ENCODE measurements at places on chromosomes 12 and 14.

GRCh38 chr12:6765048-6765633 is 1.0 kb upstream of the PTMS start:
- no peak for DNase-seq

- DNase-seq, result no peak
Measured at GRCh38 chr12:107511292-107511691, 174.3 kb upstream of the PWP1 start.

DNA sequence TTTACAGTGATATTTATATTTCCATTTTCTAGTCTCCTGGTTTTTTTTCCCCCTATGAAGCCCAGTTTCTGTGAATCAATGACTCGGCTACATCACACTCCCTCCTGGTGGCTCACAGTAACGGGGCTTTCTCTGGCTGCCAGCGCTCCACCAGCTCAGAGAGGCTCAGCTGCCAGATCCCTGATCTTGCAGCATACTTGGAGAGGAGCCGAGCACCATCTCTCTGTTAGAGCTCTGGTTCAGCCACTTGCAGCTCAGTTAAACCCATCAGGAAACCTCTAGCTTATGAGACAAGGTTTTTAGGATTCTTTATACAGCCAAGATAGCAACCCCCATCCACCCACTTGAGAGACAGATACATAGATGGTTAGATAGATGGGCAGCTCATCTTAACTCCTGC is 74.6 kb downstream of the CIT start:
- no peak for DNase-seq

DNA sequence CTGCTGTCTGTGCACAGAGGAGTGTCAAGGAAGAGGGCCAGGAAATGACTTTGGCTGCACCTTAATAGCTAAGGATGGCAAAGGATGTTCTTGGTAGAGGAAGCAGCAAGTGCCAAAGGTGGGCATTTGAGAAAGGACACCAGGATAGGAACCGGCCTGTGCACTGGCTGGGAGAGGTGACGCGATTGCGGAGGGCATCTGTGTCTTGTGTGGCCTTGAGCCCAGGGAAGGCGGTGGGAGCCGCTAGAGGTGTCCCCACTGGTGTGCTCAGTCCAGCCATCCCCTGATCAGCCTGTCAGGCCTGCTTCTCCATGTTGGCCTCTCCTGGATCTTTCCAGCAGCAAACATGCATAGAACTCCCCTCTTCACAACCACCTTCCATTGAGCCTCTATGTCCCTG is 30.2 kb downstream of the PAPLN start:
- no peak for DNase-seq
